Activated CD4-positive, alpha-beta memory T cell treated with anti-CD3 and anti-CD28 coated beads, Interleukin-2, amount 10 ng/mL, durations not matched to agents 7 days and 5 days (primary cell): ENCODE measurements at places on chromosomes 12 and 14. TPM values are rescaled to one million over a fixed set of nuclear protein-coding genes. Genes with fewer than 3 reads are reported as not detected.
A peak's percentile ranks its signal among the peaks of the same experiment; 100 is the strongest.

Gene NKX2-1
- total RNA-seq, result not detected

Gene CHGA
- total RNA-seq, result not detected

- DNase-seq, result no peak
- peaks cover 19% of the 10 kb centered on the region for H3K36me3 ChIP-seq
- no peaks in the 10 kb centered on the region for H3K27me3 ChIP-seq
Measured at GRCh38 chr14:35761922-35762321, 47.2 kb downstream of the RALGAPA1 start.

GRCh38 chr14:68365228-68365627 is 427.6 kb downstream of the ZFP36L1 start:
- no peaks in the 10 kb centered on the region for H3K27me3 ChIP-seq
- H3K4me1 ChIP-seq, result peaks cover 24% of the 10 kb centered on the region
- no peak for DNase-seq
- no peak overlapping the region for H3K4me3 ChIP-seq
- no peaks in the 10 kb centered on the region for H3K36me3 ChIP-seq

- H3K36me3 ChIP-seq, result no peaks in the 10 kb centered on the region
- no peaks in the 10 kb centered on the region for H3K27me3 ChIP-seq
- no peak overlapping the region for H3K27ac ChIP-seq
- H3K4me1 ChIP-seq, result no peaks in the 10 kb centered on the region
Measured at GRCh38 chr14:28426960-28427359, 339.6 kb upstream of the FOXG1 start.

- no peak for DNase-seq
- H3K4me3 ChIP-seq, result no peak overlapping the region
- no peaks in the 10 kb centered on the region for H3K36me3 ChIP-seq
- no peaks in the 10 kb centered on the region for H3K4me1 ChIP-seq
- no peak overlapping the region for H3K27ac ChIP-seq
- H3K27me3 ChIP-seq, result no peaks in the 10 kb centered on the region
Measured at GRCh38 chr12:82327861-82328260, 30.3 kb downstream of the CCDC59 start.

DNA sequence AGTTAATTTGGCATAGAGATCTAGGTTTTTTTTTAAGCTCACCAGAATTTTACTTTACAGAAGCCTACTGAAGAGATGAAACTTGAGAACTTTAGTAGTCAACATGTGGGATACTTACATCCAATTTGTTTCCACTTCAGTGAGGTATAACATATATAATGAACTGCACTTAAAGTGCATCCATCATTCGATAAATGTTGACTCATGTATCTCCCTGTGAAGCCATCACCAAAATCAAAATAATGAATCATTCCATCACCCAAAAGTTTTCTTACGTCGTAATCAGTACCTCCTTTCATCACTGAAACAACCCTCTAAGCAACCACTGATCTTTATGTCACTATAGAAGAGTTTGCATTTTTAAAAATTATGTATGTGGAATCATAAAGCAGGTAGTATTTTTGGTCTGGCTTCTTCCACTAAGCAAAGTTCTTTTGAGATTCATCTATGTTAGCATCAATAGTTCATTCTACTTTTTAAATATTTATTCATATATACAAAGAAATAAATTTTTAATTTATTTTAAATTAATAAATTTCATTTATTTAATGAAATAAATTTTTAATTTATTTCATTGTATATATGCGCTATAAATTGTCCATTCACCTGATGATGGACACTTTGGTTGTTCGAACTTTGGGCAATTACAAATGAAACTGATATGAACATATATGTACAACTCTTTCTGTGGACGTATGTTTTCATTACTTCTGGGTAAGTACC is 2.0 kb upstream of the CPNE8 start:
- no peak overlapping the region for H3K27ac ChIP-seq
- peaks cover 21% of the 10 kb centered on the region for H3K27me3 ChIP-seq
- H3K4me3 ChIP-seq, result peak overlapping the region; percentile 86
- H3K36me3 ChIP-seq, result no peaks in the 10 kb centered on the region
